ENCODE measurements at places on chromosomes 1 and 21.

DNA sequence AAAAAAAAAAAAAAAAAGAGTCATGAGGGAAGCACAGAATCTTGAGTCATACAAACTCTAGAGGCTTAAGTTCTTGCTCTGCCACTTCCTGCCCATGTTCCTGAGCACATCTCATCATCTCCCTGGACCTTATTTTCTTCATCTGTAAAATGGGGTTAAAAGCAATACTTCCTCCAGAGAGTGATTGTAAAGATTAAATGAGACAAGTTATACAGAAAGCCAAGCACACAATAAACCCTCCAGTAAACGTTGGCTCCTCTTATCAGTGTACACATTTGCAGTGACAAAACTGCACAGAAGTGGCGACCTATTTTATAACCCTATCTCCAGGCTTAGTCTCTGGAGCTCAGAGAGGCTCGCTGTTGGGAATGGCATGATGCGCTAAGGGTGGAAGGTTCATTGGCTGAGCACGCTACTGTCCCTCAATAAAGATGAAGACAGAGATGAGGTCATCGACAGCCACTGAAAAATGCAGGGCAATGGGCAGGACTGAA is 82.1 kb downstream of the RRAGC start:
- peaks cover 18% of the 10 kb centered on the region for H3K4me1 ChIP-seq
- no peak for DNase-seq
- no peaks in the 10 kb centered on the region for H3K36me3 ChIP-seq

GRCh38 chr1:44113095-44113609 is 5.5 kb upstream of the KLF17 start:
- no peak for DNase-seq
- H3K27me3 ChIP-seq: peaks cover 1% of the 10 kb centered on the region
- H3K4me3 ChIP-seq: no peak overlapping the region
- H3K36me3 ChIP-seq: no peaks in the 10 kb centered on the region
- no peaks in the 10 kb centered on the region for H3K4me1 ChIP-seq

DNA sequence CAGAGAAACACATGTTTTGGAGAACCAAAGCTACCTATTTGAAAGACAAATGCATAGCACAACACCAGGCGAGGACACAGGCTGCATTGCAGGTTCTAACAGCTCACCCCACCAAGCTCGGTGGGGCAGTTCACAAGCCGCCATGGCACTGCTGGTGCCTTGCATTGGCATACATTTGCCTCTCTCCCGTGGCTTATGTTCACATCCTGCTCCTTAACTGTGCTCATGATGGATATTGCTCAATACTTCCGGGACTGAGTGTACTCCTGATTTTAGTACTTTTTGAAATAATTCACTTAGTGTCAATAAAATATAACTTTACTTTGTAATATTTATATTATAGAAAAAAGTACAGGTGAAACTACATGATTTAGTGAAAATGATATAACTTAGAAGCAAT is 1187.4 kb upstream of the NCAM2 start:
- H3K27ac ChIP-seq: no peak overlapping the region
- no peaks in the 10 kb centered on the region for H3K27me3 ChIP-seq
- no peaks in the 10 kb centered on the region for H3K4me1 ChIP-seq
- H3K36me3 ChIP-seq: no peaks in the 10 kb centered on the region
- no peak for DNase-seq

GRCh38 chr1:35442734-35443133 is 114.5 kb downstream of the KIAA0319L start:
- H3K4me1 ChIP-seq: no peaks in the 10 kb centered on the region
- no peak overlapping the region for H3K27ac ChIP-seq
- peaks cover 10% of the 10 kb centered on the region for H3K36me3 ChIP-seq
- H3K27me3 ChIP-seq: peaks cover 4% of the 10 kb centered on the region
- H3K4me3 ChIP-seq: no peak overlapping the region
- no peak for DNase-seq

GRCh38 chr1:75764057-75764655 is 21.9 kb upstream of the RABGGTB start:
- H3K4me3 ChIP-seq: no peak overlapping the region
- peaks cover 1% of the 10 kb centered on the region for H3K27me3 ChIP-seq
- no peak overlapping the region for H3K27ac ChIP-seq
- no peaks in the 10 kb centered on the region for H3K4me1 ChIP-seq
- H3K36me3 ChIP-seq: no peaks in the 10 kb centered on the region

Measured in glutamatergic neuron (in vitro differentiated cells).